ENCODE measurements at places on chromosomes 4 and X.

DNA sequence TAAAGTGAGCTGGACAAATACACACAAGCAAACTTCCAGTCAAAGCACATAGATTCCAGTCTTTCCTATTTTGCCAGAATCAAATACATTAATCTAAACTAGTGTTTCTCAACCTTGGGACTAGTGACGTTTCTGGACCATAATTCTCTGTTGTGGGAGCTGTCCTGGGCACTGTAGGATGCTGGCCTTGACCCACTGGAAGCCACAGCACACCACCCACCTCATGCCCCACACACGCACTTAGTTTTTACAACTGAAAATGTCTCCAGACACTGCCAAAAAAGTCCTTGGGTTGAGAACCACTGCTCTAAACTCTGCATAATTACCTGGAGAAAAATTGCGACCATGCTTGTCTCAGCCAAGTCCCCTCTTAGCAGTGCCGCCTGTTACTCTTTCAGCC lies 57.6 kb downstream of the MAP3K15 start:
- DNase-seq, result no peak

DNA sequence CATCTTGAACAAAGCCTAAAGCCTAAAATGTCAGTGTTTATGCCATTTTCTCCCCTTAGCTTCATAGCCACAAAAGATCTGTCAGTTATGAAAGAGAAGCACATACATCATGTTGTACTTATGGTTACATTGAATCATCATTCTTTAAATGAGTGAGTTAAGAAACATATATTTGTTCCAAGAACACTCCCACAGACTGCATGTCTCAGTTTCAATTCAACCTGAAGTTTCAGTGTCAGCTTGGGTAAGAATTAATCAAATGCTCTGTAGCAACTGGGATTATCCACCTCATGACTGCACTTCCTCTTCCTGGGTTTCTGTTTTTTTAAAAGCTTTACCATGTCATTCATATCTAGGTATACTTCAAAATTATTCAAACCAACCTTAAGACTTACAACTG lies 3.9 kb upstream of the TMPRSS11B start:
- DNase-seq, result no peak

DNA sequence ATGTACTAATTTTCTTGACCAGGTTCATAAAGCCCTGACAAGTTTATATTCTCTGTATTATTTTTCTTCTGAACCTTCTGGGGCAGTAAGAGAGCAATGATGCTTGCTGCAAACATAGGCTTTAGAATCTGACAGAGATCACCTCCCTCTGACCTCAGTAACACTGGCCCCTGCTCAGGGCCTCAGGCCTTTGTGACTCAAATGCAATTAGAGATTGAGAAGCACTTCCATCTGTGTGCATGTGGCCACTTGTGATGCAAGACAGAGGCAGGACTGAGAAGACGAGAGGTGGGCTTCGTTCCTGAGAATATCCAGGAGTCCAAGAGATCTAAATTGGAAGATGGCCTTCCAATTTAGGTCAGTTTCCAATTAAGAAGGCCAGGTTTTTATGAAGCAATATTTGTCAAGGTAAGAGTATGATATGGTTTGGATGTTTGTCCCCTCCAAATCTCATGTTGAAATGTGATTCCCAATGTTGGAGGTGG lies 82.8 kb upstream of the VEGFC start:
- no peak for DNase-seq

- DNase-seq, result no peak
These were observed 54.3 kb downstream of the TLL1 start for GRCh38 chr4:165927366-165927765.

DNA sequence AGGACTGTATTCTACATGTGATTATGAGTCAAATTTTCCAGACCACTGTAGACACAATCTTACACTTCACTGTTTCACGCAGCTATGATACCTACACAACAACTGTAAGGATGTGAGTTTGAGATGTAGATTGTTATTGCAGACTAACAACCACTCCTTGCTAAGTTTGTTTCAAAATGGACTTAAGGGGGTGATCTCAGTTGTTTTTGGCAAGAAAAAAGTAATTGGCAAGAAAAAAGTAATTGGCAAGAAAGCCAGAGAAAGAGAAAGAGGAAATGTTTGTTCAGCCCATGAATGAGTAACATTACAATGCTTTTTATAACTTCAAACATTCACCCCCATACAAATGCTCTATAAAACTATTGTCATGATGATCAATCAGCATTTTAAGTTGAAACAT lies 466.4 kb downstream of the DMD start:
- no peak for DNase-seq

- DNase-seq, result no peak
These were observed 164.1 kb downstream of the DEFB131A start for GRCh38 chr4:9608300-9608699.

GRCh38 chrX:16786791-16787735 lies 797 bp downstream of the TXLNG start:
- DNase-seq, result peak; percentile 27

DNA sequence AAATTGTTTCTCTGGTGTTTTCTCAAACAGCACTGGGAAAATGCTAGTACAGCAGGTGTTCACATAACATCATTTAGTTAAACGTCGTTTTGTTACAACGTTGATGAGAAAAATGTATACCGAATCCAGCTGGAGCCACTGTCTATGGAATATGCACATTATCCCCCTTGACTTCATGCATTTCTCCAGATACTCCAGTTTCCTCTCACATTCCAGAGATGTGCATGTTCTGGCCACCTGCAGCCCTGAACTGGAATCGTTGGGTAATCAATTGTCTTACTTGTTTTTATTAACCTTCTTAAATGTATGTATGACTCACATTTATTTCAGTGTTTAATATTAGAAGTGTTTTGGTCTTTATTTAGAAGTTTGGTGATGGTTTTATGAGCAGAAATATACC lies 18.4 kb upstream of the ODAM start:
- DNase-seq, result no peak

DNA sequence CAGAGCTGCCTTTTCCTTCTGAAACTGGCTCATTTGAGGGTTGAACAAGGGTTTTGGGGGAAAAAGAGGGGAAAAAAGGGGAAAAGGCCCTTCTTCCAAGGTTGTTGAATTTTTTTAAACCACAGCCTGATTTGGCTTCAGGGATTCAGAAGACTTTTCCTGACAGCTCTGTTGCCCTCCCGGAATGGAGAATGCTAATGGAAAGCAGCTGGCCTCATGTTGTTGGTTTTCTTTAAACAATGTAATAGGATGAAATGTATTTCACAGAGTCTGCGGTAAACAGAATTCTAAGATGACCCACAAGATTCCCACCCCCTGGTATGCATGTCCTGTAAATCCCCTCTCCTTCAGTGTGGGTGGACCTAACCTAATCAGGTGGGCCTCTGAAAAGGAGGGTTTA lies 3.3 kb upstream of the KIAA1210 start:
- no peak for DNase-seq

Data from activated T-helper 1 cell treated with Interleukin-2 at 50 U/mL for 16 hours (primary cell).